Tibial nerve (tissue), 4 donors: ENCODE measurements at places on chromosomes 5 and 9. TPM values are rescaled to one million over a fixed set of nuclear protein-coding genes. Genes with fewer than 3 reads are reported as not detected.

- no peak for DNase-seq
Observed at GRCh38 chr5:22465177-22465576, 388.0 kb downstream of the CDH12 start.

GRCh38 chr9:88710449-88710848 lies 175.5 kb downstream of the NXNL2 start:
- no peak for DNase-seq

GRCh38 chr5:5678909-5679308 lies 256.4 kb downstream of the ICE1 start:
- no peak for DNase-seq

The INSL6 gene
- not detected for total RNA-seq

The TMEM215 gene
- 16.3 TPM for total RNA-seq

DNA sequence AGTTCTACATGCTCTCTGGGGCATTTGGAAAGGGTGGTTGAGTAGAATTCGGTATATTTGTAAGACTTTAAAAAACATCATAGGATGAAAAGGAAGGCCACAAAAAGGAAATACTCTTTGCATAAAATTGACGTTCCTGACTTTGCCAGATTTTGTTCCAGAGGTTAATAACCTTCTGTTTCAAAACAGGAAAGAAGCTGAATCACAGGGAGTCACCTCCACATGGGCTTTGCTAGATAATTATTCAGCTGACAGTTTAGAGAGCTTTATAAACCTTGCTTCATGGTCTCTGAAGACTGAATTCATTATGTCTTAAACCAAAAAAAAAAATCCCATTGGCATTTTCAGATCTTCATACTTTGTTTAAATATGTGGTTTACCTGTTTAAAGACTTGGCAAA lies 203.7 kb downstream of the SEMA6A start:
- no peak for DNase-seq

DNA sequence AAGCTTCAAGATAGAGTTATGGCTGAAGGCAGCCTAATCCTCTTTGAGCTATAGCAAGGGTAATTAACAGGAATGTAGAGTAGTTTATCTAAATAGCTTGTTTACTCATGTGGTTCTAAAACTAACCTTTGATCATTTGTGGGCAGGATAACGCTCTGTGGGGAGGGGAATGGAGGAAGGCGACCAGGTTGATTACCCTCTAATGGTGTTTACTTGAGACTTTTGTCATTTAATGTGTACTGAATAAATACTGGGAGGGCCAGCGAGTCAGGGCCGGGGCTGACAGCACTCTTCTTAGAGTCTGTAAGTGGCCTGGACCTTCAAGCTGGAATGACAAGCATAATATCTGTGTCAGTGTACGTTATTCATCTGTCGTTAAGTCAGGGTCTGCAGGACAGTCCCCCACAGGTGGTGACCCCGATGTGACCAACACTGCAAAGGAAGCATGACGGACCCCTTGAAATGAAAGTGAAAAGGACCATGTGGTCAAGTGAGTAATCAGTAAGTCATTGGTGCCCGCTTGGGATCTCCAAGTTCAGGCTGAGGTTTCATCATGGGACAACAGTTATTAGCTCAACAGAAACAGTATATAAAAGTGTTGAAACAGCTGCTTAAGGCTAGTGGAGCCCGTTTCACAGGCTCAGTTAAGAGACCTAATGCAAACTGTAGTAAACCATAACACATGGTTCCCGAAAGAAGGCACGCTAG lies 162.6 kb downstream of the CPLANE1 start:
- DNase-seq, result no peak

- DNase-seq, result no peak
Observed at GRCh38 chr5:88829775-88830174, 53.2 kb downstream of the MEF2C start.
